Activated T-helper 2 cell treated with anti-CD3 and anti-CD28 coated beads, Interferon-gamma antibody, Interleukin-2, Interleukin-4, amounts not matched to agents 10 μg/mL and 5 μg/mL and 100 μg/mL, durations not matched to agents 14 hours and 24 hours and 36 hours (primary cell): ENCODE measurements at places on chromosomes 12 and 14. TPM values are rescaled to one million over a fixed set of nuclear protein-coding genes. Genes with fewer than 3 reads are reported as not detected.

DNA sequence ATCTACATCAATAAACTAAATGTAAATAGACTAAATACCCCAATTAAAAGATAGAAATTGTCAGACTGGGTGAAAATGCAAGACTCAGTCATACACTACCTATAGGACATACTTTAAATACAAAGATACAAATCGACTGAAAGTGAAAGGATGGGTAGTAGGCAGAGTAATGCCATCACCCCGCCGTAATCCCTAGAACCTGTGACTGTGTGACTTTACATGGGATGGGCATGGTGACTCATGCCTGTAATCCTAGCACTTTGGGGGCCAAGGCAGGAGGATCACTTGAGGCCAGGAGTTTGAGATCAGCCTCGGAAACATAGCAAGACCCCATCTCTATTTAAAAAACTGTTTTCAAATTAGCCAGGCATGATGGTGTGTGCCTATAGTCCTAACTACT lies 2.6 kb upstream of the EVL start:
- no peak for DNase-seq

DNA sequence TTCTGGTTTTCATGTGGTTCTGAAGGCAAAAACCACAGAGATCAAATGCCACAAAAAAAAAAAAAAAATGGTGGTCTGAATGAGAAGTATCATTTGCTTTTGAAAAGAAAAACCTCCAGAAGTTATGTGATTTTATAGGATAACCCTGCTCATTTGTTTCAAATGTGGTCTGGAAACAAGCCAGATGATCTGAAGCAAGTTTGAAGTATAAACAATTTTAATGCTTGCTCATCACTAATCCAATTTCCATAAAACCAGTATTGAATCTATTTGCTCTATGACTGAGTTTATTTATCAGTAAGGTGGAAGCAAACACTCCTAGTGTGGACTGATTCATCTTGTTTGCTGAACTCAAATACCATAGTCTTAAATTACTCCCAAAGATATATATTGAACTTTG lies 407.3 kb upstream of the FLRT2 start:
- no peak for DNase-seq

GRCh38 chr14:94844593-94845152 lies 74.8 kb upstream of the GSC start:
- DNase-seq, result no peak

ALKBH2 gene
- 33.4 and 34.9 TPM in 2 replicates for total RNA-seq

KRT6C gene
- total RNA-seq, result not detected in 2 replicates

MGST1 gene
- 1.4 and 1.8 TPM in 2 replicates for total RNA-seq

AMDHD1 gene
- total RNA-seq, result 0.30 and 0.97 TPM in 2 replicates
